ENCODE measurements at places on chromosomes 12 and 14.

DNA sequence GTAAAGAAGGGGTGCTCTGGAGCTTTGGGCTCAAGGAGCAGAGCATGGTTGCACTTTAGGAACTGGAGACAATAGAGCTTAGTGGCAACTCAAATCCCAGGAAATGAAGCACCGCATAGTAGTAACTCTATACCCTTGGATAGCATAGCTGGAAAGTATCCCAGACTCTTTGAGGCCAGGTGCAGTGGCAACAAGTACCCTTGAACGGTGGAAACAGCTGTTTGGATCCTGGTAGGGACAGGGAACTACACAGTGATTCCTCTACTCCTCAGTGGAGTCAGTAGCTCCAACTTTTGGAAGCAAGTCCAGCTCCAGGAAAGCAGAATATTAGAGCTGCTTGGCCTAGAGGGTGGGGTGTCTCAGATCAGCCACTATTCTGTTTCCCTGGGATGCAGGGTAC lies 129.0 kb upstream of the WSCD2 start:
- H3K27me3 ChIP-seq = no peaks in the 10 kb centered on the region
- no peak for DNase-seq
- H3K4me3 ChIP-seq = no peak overlapping the region
- H3K36me3 ChIP-seq = no peaks in the 10 kb centered on the region
- no peak overlapping the region for H3K27ac ChIP-seq

- H3K4me1 ChIP-seq = peaks cover 20% of the 10 kb centered on the region
- no peaks in the 10 kb centered on the region for H3K27me3 ChIP-seq
- H3K4me3 ChIP-seq = peak overlapping the region; percentile 61
These were observed 966 bp downstream of the BICD1 start for GRCh38 chr12:32107359-32108267.

- H3K4me1 ChIP-seq = no peaks in the 10 kb centered on the region
- DNase-seq = no peak
- H3K36me3 ChIP-seq = no peaks in the 10 kb centered on the region
These were observed 58.2 kb downstream of the ESR2 start for GRCh38 chr14:64235652-64236640.

DNA sequence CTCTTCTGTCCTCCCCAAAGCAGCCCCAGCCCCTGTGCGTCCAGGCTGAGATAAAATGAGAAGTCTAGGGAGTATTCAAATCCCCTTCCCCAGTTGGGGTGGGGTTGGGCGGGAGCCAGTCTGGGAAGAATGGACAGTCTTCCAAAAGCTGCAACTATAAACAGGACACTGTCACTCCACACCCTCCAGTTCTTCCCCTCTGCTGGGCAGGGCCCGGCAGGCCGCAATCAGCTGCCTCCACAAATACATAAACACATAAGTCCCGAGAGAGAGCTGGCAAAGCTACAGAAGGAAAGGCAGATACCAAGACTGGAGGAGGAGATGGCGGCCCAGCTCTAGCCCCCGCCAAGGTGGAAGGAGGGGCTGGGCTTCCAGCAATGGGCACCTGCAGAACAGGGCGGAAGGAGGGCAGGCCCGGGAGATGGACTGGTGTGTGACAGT lies 12.7 kb downstream of the LTBP2 start:
- peak overlapping the region; percentile 1 for H3K27ac ChIP-seq
- H3K4me1 ChIP-seq = no peaks in the 10 kb centered on the region
- H3K36me3 ChIP-seq = peaks cover 93% of the 10 kb centered on the region
- no peak overlapping the region for H3K4me3 ChIP-seq

- peaks cover 8% of the 10 kb centered on the region for H3K4me1 ChIP-seq
- no peak overlapping the region for H3K27ac ChIP-seq
- H3K4me3 ChIP-seq = no peak overlapping the region
- DNase-seq = no peak
- no peaks in the 10 kb centered on the region for H3K27me3 ChIP-seq
These were observed 27.6 kb upstream of the P2RX4 start for GRCh38 chr12:121182222-121182893.
